ENCODE measurements at places on chromosomes 11 and 22.

GRCh38 chr22:20803696-20804324, 29.9 kb downstream of the SERPIND1 start:
- DNase-seq, result no peak

DNA sequence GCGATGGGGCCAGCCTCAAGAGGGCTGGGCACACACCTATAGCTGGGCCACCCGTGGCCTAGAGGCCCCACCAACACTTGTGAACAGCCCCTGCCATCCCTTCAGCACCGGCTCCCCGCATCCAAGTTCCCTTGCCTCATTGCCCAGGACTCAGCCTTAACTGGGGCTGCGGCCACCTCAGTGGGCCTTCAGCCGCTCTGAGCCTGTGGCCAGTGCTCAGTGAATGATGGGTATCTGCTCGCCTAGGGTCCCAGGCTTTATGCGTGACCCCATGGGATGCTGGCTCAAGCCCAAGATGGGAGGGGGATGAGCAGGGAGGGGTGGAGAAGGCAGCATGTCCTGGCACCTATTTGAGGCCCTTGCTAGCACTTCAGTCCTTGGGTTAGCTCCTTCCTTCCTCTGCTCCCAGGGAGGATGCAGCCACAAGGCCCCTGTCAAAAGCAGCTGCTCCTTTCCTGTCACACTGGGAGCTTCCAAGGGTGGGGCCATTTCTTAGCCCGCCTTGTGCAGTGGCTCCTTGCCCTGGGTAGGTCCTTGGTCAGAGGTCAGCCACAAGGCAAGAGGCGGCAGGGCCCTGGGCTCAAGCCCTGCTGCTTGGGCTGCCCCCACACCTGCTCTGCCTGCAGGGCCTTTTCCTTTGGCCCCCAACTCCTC, 31.8 kb downstream of the GNAZ start:
- DNase-seq, result no peak

GRCh38 chr22:17684245-17684644, 45.7 kb downstream of the BCL2L13 start:
- no peak for DNase-seq

GRCh38 chr11:64352099-64352994, 6.6 kb upstream of the RPS6KA4 start:
- DNase-seq, result no peak

DNA sequence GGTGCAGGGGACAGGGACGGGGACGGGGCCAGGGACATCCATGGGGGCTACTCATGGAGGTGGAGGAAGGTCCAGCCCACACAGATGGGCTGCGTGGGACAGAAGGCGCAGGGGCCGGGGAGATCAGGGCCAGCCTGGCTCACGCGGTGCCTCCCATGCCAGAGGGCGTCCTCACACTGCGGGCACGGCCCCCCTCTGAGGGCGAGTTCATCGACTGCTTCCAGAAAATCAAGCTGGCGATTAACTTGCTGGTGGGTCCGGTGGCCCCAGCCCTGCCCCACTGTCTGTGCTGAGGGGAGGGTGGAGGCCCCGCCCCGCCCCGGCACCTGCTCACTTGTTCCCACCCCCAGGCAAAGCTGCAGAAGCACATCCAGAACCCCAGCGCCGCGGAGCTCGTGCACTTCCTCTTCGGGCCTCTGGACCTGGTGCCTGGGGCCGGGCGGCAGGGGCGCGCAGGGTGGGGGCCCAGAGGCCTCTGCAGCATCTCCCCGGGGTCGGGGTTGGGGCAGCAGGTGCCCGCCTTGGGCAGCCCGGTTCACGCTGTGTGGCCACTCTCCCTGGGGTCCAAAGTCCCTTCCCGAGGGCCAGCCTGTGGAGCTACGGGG, 15.8 kb downstream of the EPS8L2 start:
- no peak for DNase-seq

GRCh38 chr11:128238521-128239265, 348.7 kb downstream of the ETS1 start:
- no peak for DNase-seq

- no peak for DNase-seq
Observed at GRCh38 chr11:35404388-35404775, 15.0 kb downstream of the SLC1A2 start.

GRCh38 chr11:15758857-15759465, 597.4 kb downstream of the SOX6 start:
- no peak for DNase-seq

- no peak for DNase-seq
Observed at GRCh38 chr11:27216270-27217149, 146.5 kb downstream of the CCDC34 start.

DNA sequence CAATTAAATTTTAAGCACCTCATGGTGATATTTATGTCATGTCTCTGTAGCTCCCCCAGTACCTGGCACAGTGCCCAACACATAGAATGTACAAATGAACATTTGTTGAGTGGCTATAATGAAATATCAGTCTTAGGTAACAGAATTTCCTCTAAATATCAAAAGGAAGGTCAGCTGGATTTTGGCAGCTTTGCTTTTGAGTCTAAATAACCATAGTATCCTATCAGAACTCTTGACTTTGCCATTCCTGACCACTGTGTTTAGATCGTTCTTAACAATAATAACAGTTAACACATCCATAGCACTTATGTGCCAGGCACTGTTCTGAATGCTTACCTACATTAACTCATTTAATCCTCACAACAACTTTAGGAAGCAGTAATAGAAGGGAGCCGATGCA, 26.6 kb downstream of the TMEM123 start:
- DNase-seq, result no peak

DNA sequence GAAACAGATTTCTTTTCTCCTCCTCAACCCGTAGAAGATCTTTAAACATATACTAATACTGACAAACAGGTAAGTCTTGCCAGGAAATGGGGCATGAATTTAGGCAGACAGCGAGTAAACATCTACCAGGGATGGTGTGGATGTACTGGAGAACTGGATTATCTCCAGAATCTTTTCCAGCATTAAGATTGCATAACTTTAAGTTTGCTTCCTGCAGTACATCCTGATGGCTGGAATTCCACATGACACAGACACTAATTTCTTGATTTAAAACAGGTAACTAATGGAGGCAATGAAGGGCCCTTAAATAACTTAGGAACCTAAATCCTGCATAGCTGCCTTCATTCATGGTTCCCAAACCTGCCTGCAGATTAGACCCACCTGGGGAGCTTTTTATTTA, 40.7 kb downstream of the JHY start:
- no peak for DNase-seq

GRCh38 chr22:39132871-39133524, 19.5 kb downstream of the CBX7 start:
- no peak for DNase-seq

GRCh38 chr11:77589181-77589520, 602 bp upstream of the AQP11 start:
- DNase-seq, result no peak

DNA sequence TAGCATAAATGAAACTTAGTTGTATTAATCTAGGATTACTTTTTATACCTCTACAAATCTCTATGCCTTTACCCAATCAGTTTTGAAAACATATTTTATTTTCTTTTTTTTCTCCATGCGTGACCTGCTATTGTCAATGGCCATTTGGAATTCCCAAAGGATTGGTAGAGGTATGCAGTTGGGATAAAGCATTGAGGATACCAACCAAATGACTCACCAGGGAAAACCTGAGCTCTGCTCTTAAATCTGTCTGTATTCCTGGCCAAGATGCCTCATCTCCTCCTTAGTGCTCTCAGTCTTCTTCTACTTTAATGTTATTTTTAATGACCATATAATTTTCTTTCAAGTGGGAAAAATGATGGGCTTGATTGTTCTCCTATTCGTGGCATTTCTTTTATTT, 61.9 kb downstream of the EHF start:
- DNase-seq, result no peak

- no peak for DNase-seq
Observed at GRCh38 chr22:25013607-25014006, 61.1 kb downstream of the KIAA1671 start.

DNA sequence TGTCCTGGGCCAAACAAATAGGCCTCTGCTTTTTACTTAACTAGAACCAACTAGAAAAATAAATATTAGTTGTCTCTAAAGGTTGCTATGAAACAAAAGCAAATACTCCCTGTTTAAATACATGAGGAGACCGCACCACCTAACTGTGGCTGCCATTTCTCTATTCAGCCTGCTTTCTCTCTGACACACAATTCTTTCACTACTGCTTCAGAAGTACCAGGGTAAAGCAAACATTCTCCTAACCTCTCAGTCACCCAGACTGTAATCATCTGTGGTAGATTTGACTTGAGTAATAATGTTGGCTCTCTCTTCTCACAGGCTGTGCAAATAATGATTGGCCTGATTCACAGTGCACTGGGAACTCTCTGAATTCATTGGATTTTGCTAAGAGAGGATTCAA, 41.0 kb upstream of the MS4A8 start:
- DNase-seq, result no peak

- no peak for DNase-seq
Observed at GRCh38 chr11:61730240-61730994, 22.0 kb upstream of the MYRF start.

DNA sequence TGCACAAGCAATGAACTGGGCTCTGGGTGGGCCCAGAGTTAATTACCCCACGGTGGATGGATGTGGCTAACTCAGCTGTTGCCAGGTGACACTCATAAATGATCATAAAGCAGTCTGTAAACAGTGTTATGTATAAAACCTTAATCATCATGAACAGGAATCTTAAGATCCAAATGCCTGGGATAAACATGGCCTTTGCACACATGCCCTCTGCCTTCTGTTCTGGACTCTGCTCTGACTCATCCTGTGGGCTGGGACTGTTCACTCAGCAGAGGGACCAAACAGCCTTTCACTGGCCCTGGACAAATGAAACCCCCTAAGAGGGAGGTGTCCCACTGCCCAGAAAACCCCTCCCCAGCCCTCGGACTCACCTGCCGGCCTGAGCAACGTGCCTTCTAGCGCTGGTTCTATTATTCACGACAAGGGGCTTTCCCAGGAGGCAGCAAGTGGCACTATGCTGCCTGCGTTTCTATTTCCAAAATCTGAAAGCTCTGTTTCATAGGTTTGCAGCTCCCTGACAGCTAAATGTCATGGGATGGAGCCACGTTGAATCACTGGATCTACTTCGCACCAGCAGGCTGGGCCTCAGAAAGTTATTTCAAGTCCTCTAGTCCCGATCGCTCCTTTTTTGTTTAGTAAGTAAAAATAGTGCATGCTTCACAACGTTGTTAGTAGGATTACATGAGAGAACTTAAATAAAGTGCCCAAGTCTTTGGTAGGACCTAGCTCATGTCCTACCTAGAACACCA, 53.0 kb downstream of the LARGE1 start:
- DNase-seq, result no peak

GRCh38 chr11:92752122-92752521, 217.3 kb upstream of the MTNR1B start:
- no peak for DNase-seq

DNA sequence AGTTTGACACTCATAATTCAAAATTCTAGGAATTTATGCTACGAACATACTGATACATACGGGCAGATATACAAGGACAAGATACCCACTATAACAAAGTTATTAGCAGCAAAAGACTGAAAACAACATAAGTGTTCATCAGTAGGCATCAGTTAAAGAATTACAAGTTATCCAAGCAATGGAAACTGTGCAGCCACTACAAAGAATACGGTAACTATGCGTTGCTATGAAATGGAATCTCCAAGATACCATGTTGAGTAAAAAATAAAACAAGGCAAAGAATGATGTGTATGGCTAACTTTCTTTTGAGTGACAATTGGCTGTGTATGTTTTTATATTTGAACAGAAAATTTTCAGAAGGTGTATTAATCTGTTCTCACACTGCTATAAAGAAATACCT, 151.7 kb downstream of the ADAMTS15 start:
- no peak for DNase-seq

- no peak for DNase-seq
Observed at GRCh38 chr11:7381937-7382336, 103.4 kb upstream of the OLFML1 start.

DNA sequence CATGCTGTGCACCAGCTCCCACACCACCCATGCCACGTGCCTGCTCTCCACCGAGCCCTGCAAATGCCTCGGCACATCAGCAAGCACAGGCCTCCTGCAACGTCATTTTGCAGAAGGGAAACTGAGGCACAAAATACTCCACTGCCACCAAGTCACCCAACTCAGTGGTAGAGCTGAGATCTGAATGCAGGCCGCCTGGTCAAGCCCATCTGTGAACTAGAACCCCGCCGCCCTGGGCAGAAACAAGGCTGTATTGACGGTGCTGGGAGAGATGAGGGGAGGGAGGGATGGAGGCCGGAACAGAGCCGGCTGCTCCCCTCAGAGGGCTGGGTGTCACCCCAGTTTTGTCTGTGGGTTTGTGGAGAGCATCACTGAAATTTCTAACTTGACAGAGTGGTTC, 81.4 kb downstream of the CDKN1C start:
- DNase-seq, result no peak

GRCh38 chr11:113579292-113579940, 104.2 kb upstream of the DRD2 start:
- DNase-seq, result no peak

DNA sequence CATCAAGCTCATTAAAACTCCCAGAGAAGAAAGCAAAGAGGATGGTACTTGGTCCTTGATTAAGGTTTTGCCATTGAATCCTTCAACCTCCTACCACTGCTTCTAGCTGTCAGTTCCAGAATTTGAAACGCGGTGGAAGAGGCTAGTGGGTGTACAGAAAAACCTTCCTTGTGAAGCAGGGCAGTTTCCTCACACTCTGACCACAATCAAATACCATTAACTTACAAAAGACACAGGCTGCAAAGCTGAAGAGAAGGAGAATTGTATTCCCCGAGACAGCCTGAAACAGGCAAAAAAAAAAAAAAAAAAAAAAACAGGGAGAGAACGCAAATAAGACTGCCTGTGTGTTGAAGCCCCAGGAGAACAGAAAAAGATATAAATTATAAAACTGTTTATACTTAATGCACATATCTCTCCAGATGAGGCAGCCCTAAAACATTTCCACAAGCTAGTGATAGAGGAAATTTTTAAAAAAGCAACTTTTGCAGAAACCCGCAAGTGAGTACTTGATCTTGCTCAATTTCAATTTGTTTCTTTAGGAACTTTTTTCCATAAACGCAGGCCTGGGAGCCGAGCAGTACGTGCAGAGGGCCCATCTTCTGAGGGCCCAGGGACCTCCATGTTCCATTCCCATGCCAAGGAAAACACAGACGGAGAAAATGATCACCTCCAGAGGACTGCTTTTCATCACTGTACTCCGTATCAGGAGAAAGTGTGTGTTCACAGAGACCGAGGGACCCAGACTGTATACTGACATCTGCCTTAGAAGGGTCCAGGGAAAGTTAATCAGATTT, 218.7 kb upstream of the BLID start:
- no peak for DNase-seq

DNA sequence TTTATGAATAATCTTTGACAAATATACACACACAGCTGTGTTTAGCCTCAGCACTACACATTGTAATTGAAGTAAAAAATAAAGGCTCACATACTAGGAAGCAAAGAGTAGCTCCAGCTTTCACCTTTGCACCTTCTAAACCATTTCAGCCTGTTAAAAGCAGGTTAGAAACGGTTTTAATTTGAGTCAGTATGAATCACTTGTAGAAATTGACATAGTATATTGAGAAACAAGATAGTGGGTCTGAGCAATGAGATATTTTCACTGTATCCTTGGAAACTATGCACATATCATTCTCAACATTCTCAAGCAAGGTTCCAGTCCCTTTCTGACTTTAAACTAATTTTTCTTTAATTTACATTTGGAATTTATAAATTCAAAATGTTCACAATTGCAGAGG, 380.3 kb downstream of the AASDHPPT start:
- DNase-seq, result no peak
